ENCODE measurements at places on chromosomes 1 and 21.

DNA sequence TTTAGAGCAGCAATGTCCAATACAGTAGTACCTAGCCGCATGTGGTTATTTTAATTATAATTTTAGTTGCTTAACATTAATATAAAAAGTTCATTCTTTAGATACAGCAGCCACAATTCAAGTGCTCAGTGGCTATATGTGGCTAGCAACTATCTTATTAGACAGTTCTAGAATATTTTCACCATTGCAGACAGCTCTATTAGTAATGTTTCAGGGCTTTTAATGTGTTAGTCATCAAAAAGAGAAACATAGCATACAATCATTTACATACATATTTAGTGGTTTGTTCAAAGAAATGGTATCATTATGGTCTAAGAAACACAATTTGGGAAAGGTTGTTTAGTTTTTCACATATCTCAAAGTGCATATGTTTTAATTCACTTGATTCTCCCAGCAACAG is 66.6 kb upstream of the DYNLT5 start:
- no peak for DNase-seq

GRCh38 chr1:17614586-17614985 is 75.1 kb downstream of the ARHGEF10L start:
- no peak for DNase-seq

- peak; percentile 40 for DNase-seq
These were observed 13.9 kb upstream of the LRIG2 start for GRCh38 chr1:113058941-113059706.

DNA sequence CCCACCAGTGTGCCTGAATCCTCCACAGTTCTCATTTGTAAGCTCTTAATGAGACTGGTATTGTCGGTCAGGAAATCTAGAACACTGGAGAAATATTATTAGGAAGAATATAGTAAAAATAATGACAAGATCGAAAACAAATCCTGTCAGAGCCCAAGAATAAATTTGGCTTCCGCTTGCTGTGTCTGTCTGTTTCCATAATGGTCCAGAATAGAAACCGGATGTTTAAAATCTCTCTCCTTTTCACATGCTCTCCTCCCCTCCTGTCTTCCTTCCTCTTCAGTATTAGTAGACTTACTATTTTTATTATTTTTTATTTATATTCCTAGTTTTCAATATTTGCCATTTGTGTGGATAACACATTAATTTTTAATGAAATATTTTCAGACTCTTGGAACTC is 187.7 kb downstream of the SDCCAG8 start:
- DNase-seq: no peak

DNA sequence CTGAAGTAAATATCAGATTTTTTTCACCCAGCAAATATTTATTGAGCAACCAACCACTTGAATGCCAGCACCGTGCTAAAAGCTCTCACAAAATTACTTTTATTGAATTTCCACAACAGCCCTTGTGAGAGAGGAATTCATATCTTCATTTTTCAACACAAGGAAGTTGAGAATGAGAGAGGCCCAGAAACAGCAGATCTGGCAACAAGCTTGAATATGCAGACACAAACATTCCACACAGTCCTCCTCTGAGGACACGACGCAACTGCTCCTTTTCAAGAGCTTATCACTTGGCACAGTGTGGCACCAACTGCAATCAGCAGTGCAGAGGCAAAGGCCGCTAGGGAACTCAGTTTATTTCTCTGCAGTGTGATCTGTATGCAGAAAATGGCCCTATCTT is 32.2 kb upstream of the IFNAR2 start:
- no peak for DNase-seq

Measured in CMK (cell line).